ENCODE measurements at places on chromosomes 13 and 19.

- H3K27ac ChIP-seq: no peak overlapping the region
- H3K27me3 ChIP-seq: no peaks in the 10 kb centered on the region
- DNase-seq: no peak
- H3K36me3 ChIP-seq: no peaks in the 10 kb centered on the region
Observed at GRCh38 chr19:15636026-15636425, 4.7 kb upstream of the CYP4F3 start.

- no peak for DNase-seq
- H3K4me1 ChIP-seq: no peaks in the 10 kb centered on the region
- no peak overlapping the region for H3K4me3 ChIP-seq
- no peaks in the 10 kb centered on the region for H3K36me3 ChIP-seq
- no peak overlapping the region for H3K27ac ChIP-seq
Observed at GRCh38 chr13:78239714-78240113, 321.1 kb upstream of the EDNRB start.

DNA sequence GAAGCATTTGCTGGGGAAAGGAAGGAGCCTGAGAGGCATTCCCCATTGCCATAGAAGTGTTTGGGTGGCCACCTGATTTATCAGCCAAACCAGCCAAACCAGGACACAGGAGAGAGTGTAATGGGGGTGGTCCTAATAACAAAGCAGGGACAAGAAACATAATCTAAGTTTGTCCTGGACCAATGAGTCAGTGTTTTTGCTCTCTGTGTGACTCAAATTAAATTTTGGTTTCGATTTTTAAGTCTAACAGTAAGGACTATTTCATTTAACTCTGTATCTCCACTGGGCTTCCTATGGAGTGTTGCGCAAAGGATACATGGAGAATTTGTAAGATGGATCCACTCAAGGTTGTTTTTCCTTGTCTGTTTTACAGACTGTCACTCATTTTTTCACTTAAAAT lies 19.5 kb upstream of the TRPC4 start:
- DNase-seq: no peak
- no peaks in the 10 kb centered on the region for H3K4me1 ChIP-seq

DNA sequence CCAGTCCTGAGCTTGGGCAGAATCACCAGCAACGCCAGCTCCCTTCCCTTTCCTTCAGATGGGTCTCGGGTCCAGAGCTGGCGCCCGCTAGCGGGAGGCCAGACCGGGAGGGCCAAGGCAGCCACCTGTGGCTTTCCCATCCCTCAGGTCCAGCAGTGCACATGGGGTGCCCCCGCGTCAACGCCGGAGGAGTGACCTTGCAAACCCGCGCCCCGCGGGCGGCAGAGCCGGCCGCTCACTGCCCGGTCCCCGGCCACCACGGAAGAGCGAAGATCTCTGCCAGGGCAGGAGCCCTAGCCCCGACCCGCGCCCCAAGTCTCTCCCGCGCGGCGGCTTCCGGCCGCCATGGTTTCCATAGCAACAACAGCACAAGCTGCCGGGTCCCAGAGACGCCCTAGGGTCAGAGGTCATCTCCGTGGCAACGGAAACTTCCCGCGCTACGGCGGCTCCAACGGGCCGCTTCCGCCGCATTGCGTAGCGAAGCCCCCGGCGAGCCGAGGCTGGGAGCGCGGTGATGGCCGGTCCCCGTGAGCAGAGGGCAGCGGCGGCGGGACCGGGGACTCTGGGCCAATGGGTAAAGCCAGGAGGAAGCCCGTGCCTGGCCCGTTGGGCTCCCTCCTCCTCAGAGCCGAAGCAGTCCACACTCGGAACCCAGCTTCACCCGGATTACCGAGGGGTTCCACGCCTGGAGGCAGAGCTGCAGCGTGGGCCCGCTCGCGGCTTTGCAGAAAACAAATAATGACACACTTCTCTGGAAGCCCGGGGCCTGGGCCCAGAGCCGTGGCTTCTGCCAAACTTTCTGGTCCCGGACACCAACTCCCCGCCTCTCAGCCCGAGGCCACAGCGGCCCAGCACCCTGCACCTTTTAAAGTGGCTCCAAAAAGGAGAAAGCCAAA lies 7.4 kb downstream of the FGF14 start:
- H3K4me3 ChIP-seq: peak overlapping the region; percentile 76
- H3K36me3 ChIP-seq: no peaks in the 10 kb centered on the region
- DNase-seq: peak; percentile 54
- H3K27me3 ChIP-seq: peaks cover 71% of the 10 kb centered on the region

DNA sequence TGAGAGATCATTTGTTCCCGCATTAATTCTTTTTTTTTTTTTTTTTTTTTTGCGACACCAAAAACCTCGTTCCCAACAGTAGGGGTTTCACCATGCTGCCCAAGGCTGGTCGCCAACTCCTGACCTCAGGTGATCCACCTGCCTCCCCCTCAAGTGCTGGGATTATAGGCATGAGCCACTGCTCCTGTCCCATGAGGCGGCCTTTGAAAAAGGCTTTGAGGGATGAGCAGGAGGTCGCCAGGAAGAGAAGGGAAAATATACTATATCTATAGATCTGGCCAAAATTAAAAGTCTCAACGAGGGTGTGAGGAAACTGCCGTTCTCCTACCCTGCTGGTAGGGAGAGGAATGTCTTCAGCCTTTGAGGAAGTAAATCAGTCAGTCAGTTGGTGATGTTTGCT lies 26.2 kb downstream of the ZNF473 start:
- peaks cover 20% of the 10 kb centered on the region for H3K36me3 ChIP-seq
- H3K27ac ChIP-seq: no peak overlapping the region
- no peak overlapping the region for H3K4me3 ChIP-seq
- peaks cover 2% of the 10 kb centered on the region for H3K27me3 ChIP-seq

GRCh38 chr19:6413291-6413690 lies 11.3 kb downstream of the KHSRP start:
- no peak for DNase-seq
- H3K36me3 ChIP-seq: peaks cover 12% of the 10 kb centered on the region
- no peak overlapping the region for H3K4me3 ChIP-seq
- H3K4me1 ChIP-seq: peaks cover 8% of the 10 kb centered on the region
- H3K27me3 ChIP-seq: no peaks in the 10 kb centered on the region

DNA sequence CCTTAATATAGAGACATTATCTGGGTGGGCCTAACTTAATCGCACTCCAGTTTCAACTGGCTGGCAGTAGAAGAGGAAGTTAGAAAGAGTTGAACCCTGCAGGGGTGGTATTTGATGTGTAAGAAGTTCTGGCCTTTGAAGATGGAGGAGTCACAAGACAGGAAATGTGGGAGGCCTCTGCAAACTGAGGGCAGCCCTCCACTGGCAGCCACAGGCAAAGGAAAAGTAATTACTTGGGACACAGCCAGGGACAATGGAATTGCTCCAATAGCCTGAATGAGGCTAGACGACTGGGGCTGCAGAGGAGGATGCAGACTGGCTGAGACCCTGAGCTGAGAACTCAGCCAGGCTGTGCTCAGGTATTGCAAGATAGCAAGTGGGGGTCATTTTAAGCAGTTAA lies 703.3 kb upstream of the ARGLU1 start:
- H3K27ac ChIP-seq: peak overlapping the region; percentile 19
- no peaks in the 10 kb centered on the region for H3K27me3 ChIP-seq
- H3K4me3 ChIP-seq: no peak overlapping the region

DNA sequence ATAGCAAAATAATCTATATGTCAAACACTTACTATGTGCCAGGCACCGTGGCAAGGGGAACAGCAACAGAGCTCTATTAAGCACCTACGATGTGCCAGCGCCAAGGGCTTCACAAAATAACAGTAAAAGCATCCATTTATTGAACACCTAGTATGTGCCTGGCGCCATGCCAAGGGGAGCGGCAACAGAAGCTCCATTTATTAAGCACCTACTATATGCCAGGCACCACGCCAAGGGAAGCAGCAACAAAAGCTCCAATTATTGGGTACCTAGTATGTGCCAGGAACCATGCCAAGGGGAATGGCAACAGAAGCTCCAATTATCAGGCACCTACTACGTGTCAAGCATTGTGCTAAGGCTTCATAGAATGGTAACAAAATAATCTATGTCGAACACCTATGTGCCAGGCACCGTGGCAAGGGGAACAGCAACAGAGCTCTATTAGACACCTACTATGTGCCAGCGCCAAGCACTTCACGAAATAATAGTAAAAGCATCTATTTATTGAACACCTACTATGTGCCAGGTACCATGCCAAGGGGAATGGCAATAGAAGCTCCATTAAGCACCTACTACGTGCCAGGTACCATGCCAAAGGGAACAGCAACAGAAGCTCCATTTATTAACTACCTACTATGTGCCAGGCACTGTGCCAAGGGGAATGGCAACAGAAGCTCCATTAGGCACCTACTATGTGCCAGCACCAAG lies 107.7 kb downstream of the PTPRS start:
- no peaks in the 10 kb centered on the region for H3K27me3 ChIP-seq
- peaks cover 34% of the 10 kb centered on the region for H3K36me3 ChIP-seq
- H3K27ac ChIP-seq: no peak overlapping the region

DNA sequence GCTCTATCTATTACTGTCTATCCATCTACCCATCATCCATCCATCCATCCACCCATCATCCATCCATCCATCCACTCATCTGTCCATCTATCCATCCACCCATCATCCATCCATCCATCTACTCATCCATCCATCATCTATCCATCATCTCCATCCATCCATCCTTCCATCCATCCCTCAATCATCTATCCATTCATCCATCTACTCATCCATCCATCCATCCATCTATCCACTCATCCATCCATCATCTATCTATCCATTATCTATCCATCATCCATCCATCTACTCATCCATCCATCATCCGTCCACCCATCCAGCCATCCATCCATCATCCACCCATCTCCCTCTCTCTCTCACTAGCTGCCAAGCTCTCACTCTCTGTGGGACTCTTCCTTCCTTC lies 13.1 kb upstream of the TIMM13 start:
- H3K4me3 ChIP-seq: no peak overlapping the region
- DNase-seq: no peak

GRCh38 chr19:39351537-39352064 lies 9.4 kb downstream of the SAMD4B start:
- H3K27me3 ChIP-seq: no peaks in the 10 kb centered on the region
- H3K36me3 ChIP-seq: peaks cover 35% of the 10 kb centered on the region

DNA sequence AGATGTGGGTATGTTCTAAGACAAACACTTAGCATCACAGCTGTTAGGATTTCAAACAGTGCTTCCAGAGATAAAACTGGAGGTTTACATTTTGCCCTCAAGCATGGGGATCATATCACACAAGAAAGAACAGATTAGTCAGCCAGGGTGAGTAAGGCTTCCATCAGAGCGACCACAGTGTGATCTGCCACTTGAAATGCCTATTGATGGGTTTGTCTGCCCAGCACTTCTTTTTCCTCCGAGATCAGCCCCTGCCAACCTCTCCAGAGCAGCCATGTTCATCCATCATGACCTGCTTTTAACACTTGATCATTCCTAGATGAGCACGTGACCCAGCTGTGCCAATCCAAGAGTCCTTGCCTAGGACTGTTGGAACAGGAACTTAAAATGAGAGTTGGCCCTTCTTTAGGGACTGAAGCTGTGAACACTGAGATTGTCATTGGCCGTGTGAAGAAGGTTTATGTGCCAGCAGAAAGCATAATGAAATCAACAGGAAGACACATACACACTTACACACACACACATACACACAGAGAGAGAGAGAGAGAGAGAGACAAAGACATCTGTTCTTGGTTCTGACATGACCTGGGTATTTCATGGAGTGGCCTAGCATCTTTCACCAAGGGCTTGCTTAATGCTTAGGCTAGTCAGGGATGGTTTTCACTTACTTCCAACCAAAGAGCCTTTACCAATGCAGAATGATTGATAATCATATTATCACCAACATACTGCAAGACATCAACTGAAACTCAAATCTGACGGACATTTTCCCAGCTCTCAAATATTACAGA lies 5.2 kb upstream of the CEBPG start:
- no peaks in the 10 kb centered on the region for H3K4me1 ChIP-seq
- DNase-seq: no peak
- H3K4me3 ChIP-seq: no peak overlapping the region
- no peak overlapping the region for H3K27ac ChIP-seq

DNA sequence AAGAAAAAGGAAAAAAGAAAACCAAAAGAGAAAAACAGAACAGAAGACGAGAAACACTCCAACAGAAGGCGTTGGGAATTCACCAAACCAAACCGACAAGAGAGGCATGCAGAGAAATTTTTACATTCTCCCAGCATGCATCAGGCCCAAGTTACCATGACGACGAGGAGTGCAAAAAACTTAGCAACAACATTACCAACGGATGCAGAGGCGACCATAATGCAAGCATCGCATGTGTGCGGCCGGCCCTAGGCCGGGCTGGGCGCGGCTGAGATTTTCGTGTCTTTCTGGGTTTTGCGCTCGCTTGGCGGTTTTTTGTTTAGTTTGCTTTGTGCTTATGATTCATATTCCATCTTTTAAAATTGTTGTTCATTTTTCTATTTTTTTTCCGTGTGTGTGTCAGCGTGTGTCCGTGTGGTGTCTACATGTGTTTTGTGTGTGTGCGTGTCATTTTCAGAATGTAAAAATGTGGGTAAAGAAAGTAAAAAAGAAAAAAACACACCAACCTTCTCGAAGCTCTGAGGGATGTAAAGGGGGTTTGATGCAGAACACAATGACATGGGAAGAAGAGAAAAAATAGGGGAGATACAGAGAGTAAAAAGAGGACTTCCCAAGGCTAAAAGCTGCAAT lies 84.9 kb downstream of the PTPRS start:
- peaks cover 3% of the 10 kb centered on the region for H3K4me1 ChIP-seq
- no peaks in the 10 kb centered on the region for H3K27me3 ChIP-seq
- no peak overlapping the region for H3K27ac ChIP-seq
- peaks cover 59% of the 10 kb centered on the region for H3K36me3 ChIP-seq

DNA sequence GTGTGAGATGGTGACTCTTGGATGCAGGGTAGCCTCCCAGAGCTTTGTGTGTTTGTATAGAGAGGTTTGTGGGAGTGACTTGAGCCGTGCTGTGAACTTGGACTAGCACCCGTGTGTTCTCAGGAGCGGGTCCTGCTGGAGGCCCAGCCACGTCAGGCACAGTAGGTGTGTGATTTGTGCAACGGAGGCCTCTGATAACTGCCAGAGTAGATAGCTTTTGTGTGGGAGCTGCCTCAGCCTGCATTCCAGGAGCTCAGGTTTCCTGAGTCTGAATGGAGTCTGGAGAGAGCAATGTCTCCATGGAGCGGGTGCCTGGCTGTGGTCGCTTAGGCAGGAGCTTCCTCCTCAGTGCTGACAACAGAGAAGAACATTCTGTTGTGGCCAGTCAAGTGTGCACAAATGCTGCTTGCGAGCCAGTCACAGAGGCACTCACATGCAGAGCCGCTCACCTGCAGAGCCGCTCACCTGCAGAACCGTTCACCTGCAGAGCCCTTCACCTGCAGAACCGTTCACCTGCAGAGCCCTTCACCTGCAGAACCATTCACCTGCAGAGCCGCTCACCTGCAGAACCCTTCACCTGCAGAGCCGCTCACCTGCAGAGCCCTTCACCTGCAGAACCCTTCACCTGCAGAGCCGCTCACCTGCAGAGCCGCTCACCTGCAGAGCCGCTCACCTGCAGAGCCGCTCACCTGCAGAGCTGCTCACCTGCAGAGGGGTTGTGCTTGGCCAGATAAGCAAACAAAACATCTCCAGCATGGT lies 32.6 kb downstream of the TFDP1 start:
- H3K36me3 ChIP-seq: peaks cover 6% of the 10 kb centered on the region
- peak overlapping the region; percentile 93 for H3K27ac ChIP-seq
- peaks cover 18% of the 10 kb centered on the region for H3K4me1 ChIP-seq
- no peaks in the 10 kb centered on the region for H3K27me3 ChIP-seq
- no peak overlapping the region for H3K4me3 ChIP-seq
